ENCODE measurements at places on chromosomes 1 and 21. TPM values are rescaled to one million over a fixed set of nuclear protein-coding genes. Genes with fewer than 3 reads are reported as not detected.
A peak's percentile ranks its signal among the peaks of the same experiment; 100 is the strongest.

DNA sequence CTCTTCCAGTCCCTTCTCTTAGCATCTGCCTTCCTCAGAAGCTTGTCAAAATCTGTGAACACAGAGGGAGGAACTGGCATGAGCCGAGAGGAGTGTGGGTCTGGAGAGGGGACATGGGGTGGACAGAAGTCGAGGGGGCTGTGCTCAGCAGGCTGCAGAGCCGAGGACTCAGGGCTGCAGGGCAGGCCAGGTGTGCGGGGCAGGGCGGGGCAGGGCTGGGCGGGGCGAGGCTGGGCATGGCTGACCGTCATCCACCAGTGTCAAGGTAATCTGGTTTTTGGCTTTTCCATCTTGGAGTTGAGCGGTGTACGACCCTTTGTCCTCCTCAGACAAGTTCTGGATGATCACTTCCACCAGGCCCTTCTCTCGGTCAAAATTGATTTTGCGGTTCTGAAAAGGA lies 44.0 kb downstream of the MYOM3 start:
- DNase-seq, result no peak

DNA sequence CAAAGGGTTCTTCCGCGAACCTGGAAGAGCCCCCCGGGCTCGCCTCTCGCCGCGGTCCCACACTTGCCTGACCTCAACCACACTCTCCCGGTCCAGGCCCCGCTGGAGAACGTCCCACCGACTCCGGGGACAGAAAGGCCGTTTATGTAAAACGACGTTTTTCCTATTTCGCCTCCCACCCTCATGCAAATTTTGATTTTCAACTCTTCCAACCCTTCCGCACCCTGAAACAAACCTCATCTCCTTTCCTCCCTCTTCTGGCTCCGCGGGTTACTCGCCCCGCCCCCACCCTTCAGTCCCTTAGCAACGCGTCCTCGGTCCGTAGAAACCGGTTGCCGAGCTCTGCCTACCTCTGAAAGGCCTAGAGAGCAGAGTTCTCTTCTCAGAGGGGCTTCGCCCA lies at the start of gene C1orf141:
Gene C1orf141 (minus strand): TSS at position 276 of the 400 bp plus-strand sequence. CDS start 7,730 bp downstream, outside the sequence.
- no peak for DNase-seq

DNA sequence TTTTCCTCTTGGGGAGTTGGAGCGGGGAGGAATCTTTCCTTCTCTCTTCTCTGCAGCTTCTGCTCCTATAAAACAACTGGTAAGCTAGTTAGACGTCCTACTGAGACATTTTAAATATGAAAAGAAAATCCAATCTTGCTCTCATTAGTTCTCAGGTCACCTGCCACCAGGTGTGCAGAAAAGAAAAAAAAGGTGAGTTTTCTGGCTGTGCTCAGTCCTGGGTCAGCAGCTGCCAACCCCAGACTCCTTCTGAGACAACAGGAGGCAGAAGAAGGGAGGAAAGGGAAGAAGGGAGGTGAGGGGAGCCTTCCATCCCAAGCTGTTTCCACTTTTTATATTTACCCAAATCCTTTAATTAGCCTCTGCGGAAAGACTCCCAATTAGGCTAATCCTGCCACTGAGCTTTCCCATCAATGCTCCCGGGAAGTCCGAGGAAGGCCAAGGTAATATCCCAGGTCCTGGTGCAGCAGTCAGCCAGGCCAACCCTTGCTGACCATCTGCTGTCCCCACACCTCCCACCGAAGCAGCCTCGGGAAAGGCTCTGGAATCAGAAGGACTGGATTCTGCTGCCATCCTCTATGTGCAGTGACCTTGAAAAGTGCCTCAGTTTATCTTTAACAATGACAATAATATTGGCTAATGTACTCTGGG lies 33.4 kb downstream of the GLIS1 start:
- DNase-seq, result no peak

DNA sequence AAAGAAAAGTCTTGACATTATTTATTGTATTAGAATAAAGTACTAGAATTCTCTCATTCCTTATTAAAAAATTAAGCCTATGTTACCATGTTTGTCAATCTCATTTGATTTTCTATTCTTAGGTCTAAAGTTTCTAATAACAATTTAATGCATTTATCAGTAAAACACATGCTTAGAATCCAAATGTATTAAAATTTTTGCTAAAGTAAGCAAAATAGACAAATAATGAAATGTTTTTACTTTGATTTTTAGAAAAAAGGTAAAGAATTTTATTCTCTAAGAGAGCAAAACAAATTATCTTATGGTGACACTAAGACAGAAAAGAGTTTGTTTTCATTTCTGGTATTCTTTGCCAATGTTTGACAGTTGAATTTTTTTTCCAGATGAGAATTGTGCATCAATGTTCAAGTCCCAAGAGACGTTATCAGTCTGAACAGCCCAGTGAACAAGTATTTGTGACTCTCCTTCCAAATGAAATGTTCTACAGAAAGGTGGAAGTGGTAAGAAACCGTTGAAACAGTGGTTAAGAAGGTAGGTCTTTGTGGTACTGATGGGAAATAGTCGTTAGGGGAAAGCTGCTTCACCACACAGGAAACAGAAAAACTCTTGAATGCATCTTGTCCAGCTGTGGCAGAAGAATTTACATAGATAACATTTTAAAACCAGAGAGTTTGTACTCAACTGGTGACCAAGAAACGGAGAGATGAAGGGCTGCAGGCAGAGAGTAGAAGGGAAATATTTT lies 402.5 kb downstream of the PTPRC start:
- no peak for DNase-seq

GRCh38 chr1:186566140-186566855 lies 105.4 kb upstream of the PDC start:
- DNase-seq, result no peak

- DNase-seq, result no peak
These were observed 48.3 kb downstream of the CTTNBP2NL start for GRCh38 chr1:112444269-112444668.

DNA sequence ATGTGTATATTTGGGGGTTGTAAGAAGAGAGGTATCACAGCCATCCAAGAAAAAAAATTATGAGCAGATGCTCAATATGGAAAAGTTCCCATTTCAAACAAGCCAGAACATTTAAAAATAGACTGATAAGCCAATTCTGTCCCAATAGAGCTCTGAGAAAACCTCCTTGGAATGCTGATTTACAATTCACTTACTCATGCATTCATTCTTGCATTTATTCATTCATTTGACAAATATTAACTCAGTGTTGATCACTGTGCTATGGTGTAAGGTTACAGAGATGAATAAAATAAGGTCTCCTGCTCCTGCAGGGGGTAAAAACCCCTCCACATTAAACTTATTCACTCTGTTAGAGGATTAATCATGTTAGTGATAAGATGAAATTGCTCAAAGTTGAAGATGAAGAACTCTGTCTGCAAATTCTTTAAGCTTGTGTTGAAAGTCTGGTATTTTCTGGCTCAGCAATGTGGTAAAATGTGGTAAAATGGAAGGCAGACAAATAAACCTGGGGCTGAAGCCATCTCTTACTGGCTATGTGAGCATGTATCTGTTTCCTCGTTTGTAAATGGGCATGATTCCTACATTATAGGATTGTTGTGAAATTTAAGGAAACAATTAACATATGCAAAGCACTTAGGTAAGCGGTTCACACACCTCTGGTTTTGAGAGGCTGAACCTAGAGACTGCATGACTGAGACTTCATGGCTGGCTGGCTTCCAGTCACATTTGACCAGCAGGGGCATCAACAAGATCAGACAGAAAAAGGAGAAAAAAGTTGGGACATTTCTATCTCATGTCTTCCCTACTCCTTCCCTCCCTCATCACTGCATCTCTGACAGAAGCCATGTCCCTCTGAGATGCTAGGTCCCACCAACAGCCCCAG lies 45.0 kb upstream of the DAB1 start:
- DNase-seq, result no peak

DNA sequence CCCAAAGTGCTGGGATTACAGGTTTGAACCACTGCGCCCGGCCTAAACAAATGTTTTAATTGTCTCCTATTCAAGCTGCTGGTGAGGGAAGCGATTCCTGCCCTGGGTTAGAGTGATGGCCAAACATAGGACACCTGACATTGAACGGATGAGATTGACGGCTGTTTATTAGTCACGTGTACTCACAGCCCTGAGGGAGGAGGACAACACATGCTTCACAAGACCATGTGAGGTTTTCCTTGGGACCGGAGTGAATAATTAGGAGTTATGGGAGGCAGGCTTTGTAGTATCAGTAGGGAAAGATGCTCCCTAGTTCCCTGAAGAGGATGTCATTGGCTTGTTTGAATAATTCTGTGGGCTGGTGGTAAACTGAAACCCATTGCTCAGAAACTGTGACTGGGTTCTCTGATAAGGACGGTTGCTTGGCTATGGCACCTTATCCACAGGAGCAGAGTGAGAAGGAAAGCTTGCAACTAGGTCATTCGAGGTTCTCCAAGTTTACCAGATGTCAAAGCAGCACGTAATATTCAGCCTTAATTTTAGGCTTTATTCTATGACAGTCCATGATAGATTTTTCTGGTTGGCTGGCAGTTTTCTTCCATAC lies 245.8 kb downstream of the PLA2G4A start:
- no peak for DNase-seq

DNA sequence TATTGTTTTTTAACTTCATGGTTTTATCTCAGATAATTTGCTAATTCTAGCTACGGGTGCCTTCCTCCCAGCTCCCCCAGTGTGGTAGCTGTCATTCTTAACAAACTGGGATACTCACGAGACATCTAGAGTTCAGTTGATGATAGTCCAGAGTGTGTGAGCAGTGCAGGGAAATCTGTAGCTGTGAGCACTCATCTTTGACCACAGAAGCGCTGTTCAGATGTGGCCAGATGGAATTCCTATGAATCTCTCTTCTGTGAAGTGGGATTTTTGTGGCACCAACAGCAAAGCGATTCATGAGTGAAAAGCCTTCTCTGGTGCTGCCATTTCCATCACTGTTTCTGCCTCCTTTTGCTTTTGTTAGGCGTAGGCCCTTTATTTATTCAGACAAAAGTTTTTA lies 125.1 kb downstream of the NFIA start:
- DNase-seq, result no peak

DNA sequence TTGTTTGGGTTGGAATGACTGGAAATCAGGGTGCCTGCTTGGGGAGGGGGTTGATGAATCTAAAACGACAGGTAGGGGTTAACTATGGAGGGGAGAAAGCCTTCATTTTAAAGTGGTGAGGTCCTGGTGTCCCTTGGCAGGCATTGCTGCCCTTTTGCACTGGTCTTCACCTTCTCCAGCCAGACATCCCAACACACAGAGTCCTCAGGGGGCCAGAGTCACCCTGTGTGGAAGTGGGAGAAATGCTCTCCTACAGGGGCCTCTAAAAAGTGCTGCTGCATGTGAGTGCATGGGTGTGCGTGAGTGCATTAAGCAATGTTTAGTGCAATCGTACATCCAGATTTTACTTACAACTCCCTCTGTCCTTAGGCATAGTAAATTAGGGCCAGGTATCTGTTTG lies 39.0 kb downstream of the TEX35 start:
- no peak for DNase-seq

DNA sequence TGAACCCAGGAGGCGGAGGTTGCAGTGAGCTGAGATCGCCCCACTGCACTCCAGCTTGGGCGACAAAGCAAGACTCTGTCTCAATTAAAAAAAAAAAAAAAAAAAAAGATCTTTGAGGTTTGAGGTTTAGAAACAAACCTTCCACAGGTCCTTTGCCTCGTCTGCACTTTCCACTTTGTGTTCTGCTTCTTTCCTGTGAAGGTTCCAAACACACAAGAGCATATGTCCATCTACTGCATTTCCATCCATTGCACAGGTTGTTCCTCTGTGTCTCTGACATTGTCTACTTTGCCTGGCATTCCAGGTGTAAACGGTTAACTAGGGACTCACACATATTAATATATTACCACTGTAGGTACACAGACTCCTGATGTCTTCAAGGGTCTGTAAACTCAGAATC lies 40.1 kb downstream of the DSTYK start:
- DNase-seq, result no peak

- DNase-seq, result peak; percentile 72
These were observed 29.1 kb downstream of the SLC2A1 start for GRCh38 chr1:42929434-42930177.

- no peak for DNase-seq
These were observed 1.9 kb upstream of the SLFNL1 start for GRCh38 chr1:41023279-41023990.

DNA sequence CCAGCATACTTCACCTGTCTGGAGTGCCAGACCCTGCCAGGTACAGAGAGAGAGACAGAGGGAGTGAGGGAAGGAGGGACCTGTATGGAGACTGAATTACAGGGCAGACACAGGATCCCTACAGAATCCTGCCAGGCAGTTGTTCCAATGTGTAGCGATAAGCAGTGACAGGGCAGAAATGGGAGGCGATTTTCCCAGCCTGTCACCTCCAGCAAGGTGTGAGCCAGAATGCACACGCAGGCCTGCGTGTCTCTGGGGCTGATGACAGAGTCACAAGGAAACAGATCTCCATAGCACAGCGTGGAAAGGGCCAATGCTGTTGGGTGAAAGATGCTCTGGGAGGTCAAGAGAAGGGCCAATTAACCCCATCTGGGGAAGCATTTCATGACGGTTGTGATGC lies 111.3 kb downstream of the HIVEP3 start:
- no peak for DNase-seq

DNA sequence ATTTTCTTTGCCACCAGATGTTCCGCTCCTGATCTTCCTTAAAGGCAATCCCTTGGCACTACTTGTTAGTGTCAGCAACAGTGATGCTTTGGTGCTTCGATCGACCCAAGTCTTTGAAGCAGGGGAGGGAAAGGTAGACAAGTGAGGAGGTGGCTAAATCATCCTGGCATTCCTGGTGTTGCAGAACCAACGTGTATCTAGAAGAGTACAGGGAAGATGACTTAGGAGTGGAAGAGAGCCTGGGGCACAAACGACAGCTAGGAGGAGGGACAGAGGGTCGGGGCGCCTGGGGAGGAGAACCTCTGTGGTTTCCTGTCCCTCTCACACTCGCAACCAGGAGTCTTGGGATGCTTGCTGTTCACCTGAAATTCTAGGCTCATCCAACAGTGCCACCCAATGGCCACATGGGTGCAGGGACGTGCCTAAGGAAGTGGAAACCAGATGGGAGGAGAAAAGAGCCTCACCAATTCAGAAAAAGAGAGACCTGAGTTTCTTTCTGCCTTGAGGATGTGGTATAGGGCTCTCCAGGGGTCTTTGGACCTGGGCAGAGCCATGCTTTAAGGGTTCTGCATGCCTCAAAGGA lies 9.5 kb upstream of the KCNA2 start:
- peak; percentile 73 for DNase-seq

- no peak for DNase-seq
These were observed 3.7 kb downstream of the PEAR1 start for GRCh38 chr1:156897078-156897825.

DNA sequence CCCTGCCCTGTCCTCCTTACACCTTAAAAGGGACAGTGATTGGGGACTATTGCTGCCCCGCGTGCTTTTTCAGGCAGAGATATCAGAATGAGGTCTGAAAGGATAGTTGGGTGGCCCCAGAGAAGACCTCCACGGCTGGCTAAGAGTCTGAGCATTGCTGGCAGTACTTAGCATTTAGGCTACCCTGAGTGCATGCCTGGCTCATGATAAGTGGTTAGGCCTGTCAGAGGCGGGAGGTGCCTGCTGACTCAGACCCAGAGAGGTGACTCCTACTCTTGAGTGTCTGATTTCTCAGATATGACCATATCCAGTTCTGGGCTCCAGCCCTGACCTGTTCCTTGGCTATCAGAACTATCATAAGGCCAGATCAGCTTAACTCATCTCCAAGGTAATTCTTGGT lies 213.7 kb downstream of the PBX1 start:
- no peak for DNase-seq

- no peak for DNase-seq
These were observed 611 bp upstream of the PIK3C2B start for GRCh38 chr1:204495078-204495753.

The ACOT7 gene
- 9.6 TPM for total RNA-seq

The PROK1 gene
- 1.3 TPM for total RNA-seq

The ZNF670 gene
- 2.8 TPM for total RNA-seq

The DAB1 gene
- total RNA-seq, result 1.9 TPM

The FAAH gene
- 16.4 TPM for total RNA-seq

The CCDC185 gene
- not detected for total RNA-seq

The RAP1GAP gene
- total RNA-seq, result 0.26 TPM

The OR10K2 gene
- not detected for total RNA-seq

The KRTAP13-4 gene
- not detected for total RNA-seq

Data from mesenteric fat pad (tissue), 1 donor.